ENCODE measurements at places on chromosomes 2 and 18. TPM values are rescaled to one million over a fixed set of nuclear protein-coding genes. Genes with fewer than 3 reads are reported as not detected.

Gene GALNT3
- not detected for total RNA-seq

Gene ABCG8
- not detected for total RNA-seq

Gene CD226
- 0.06 TPM for total RNA-seq

Gene GAREM2
- 9.7 TPM for total RNA-seq

Gene SERPINB7
- 1.7 TPM for total RNA-seq

Gene PHOSPHO2
- 3.0 TPM for total RNA-seq

Gene TNFRSF11A
- 6.5 TPM for total RNA-seq

Gene MAL
- total RNA-seq = not detected

Gene MRPL53
- 146 TPM for total RNA-seq

Gene MYOM1
- 0.16 TPM for total RNA-seq

Gene CCDC68
- total RNA-seq = 3.6 TPM

Gene ASIC4
- total RNA-seq = 0.08 TPM

Gene LIMS4
- total RNA-seq = 0.88 TPM

Gene HOXD12
- not detected for total RNA-seq

Gene CFLAR
- total RNA-seq = 66.5 TPM

Gene TUBB8B
- total RNA-seq = not detected

Gene GREB1L
- total RNA-seq = 2.3 TPM

Gene PHLPP1
- total RNA-seq = 6.4 TPM

Gene NEMP2
- total RNA-seq = 5.8 TPM

Gene IL1RN
- total RNA-seq = 0.42 TPM

Gene DLGAP1
- not detected for total RNA-seq

Gene PSTPIP2
- total RNA-seq = 0.33 TPM

Gene ACADL
- total RNA-seq = 0.07 TPM

Gene RESP18
- total RNA-seq = not detected

Gene ANKRD29
- 11.8 TPM for total RNA-seq

Gene STEAP3
- total RNA-seq = 47.6 TPM

Gene DSEL
- 0.44 TPM for total RNA-seq

Gene UGT1A8
- total RNA-seq = not detected

Gene PAIP2B
- 0.34 TPM for total RNA-seq

Gene CCDC178
- not detected for total RNA-seq

Gene KCNG2
- not detected for total RNA-seq

Gene FAM110C
- total RNA-seq = 0.06 TPM

Gene REL
- total RNA-seq = 3.4 TPM

Gene TPO
- total RNA-seq = 0.15 TPM

Gene PLCL1
- total RNA-seq = not detected

Gene CHST9
- total RNA-seq = not detected

Gene ASAP2
- 35.8 TPM for total RNA-seq

Gene INHBB
- total RNA-seq = 13.4 TPM

Gene FOXD4L1
- 0.64 TPM for total RNA-seq

Gene TMEM150A
- 10.5 TPM for total RNA-seq

Gene GPR55
- total RNA-seq = not detected

Gene SERPINE2
- total RNA-seq = 214 TPM

Gene IL36G
- 0.10 TPM for total RNA-seq

Gene SNRNP200
- 131 TPM for total RNA-seq

Gene DES
- 0.17 TPM for total RNA-seq

Gene PDCL3
- total RNA-seq = 36.6 TPM

Gene LOXL3
- total RNA-seq = 0.45 TPM

Gene SLC23A3
- 0.58 TPM for total RNA-seq

Gene CD8A
- 0.29 TPM for total RNA-seq

Gene CCL20
- 4.4 TPM for total RNA-seq

Gene FSHR
- total RNA-seq = not detected

Gene MAP2
- total RNA-seq = 0.44 TPM

Gene ARHGAP28
- total RNA-seq = not detected

Gene IL36RN
- total RNA-seq = 0.06 TPM

Gene ECEL1
- total RNA-seq = 0.37 TPM

Gene HOXD10
- 7.0 TPM for total RNA-seq

Gene RAX
- not detected for total RNA-seq

Gene SLC4A3
- total RNA-seq = 2.4 TPM

Measured in A549 treated with CpdA at 1 μM for 4 hours (cell line).